ENCODE measurements at places on chromosomes 11 and 22.

GRCh38 chr11:73154178-73154577 is 12.1 kb upstream of the FCHSD2 start:
- peak; percentile 19 for DNase-seq

- DNase-seq = no peak
Observed at GRCh38 chr11:84719935-84720577, 907.1 kb downstream of the DLG2 start.

GRCh38 chr11:28702871-28703270 is 594.7 kb downstream of the METTL15 start:
- no peak for DNase-seq

GRCh38 chr11:132848336-132848735 is 684.0 kb downstream of the OPCML start:
- no peak for DNase-seq

DNA sequence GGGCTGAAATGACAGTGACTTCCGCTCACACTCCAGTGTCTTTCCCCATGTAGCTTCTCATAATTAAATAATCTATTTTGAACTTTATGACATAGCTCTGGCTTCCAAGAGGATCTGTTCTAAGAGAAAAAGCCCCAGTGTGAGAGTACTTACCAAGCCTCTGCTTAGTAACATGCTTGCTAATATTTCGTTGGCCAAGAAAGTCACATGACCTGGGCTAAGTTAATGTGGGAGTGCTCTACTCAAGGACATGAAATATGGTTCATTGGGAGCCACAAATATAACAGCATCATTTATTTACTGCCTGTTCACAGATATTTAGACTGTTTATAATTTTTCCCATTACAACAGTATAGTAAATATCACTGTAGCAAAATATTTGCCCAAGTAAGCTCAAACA is 42.5 kb downstream of the CCDC73 start:
- DNase-seq = no peak

DNA sequence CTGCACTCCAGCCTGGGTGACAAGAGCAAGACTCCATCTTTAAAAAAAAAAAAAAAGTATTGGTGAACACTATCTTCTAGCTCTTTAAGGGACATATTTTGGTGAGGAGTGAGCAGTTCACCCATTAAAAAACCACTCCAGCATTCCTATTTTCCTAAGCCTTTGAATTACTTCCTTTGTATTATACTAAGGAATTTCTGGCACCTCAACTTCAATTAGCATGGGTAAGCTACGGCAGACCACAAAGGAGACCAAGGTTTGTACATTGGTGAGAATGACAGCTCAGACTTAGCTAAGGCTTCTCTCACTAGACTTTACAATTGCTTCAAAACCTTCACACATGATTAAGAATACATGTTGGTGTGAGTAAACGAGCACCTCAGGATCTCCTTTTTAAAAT is 57.0 kb upstream of the BIRC3 start:
- no peak for DNase-seq

GRCh38 chr11:119391275-119391674 is 9.8 kb upstream of the USP2 start:
- DNase-seq = no peak

DNA sequence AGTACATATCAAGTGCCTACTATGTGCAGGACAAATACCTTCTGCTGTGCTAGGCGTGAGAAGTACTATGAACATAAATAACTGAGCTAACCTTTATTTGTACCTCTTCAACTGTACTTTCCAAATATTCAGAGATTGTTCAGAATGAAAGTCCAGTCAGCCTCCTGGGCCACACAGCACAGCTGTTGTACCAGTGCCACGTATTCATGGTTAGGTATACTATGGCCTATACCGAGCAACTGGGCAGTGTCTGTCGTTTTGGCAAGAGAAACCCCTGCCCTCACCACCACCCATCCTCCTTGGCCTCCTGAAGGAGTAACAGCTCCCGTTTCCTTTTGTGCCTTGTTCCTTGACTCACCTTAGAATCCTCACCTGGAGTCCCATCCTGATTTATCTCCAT is 53.0 kb downstream of the RASSF10 start:
- no peak for DNase-seq

DNA sequence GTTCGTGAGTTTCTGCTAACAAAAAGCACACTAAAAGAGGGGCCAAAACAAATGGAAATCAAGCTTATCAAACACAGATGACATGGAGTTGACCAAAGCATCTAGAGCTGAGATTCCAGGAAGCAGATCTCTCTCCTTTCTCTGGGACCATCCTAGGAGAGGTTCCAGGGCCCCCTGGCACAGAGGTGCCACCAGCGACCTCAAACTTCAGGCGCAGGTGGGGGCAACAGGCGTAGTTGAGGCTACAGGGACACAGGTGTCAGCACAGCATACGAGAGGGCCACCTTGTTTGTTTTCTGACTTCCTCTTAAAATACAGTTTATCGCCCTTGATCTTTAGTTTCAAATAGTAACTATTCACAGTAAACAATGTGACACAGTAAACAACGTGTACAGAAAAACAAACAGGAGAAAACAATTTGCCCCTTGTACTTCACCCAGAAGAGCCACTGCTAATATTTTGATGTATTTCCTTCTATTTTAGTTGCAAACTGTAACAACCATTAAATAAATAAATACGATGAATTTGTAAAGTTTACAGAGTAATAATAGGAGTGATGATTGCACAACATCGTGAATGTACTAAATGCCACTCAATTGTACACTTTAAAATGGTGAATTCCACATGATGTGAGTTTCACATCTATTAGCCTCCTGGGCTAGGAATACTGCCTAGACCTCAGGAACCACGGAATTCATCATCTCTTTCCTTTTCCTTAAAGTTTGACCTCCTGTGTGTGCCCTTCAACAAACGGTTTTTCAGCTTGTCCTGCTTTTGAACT is 52.2 kb downstream of the IGLL5 start:
- no peak for DNase-seq

GRCh38 chr11:62876712-62877111 is 4.0 kb upstream of the SLC3A2 start:
- DNase-seq = no peak

DNA sequence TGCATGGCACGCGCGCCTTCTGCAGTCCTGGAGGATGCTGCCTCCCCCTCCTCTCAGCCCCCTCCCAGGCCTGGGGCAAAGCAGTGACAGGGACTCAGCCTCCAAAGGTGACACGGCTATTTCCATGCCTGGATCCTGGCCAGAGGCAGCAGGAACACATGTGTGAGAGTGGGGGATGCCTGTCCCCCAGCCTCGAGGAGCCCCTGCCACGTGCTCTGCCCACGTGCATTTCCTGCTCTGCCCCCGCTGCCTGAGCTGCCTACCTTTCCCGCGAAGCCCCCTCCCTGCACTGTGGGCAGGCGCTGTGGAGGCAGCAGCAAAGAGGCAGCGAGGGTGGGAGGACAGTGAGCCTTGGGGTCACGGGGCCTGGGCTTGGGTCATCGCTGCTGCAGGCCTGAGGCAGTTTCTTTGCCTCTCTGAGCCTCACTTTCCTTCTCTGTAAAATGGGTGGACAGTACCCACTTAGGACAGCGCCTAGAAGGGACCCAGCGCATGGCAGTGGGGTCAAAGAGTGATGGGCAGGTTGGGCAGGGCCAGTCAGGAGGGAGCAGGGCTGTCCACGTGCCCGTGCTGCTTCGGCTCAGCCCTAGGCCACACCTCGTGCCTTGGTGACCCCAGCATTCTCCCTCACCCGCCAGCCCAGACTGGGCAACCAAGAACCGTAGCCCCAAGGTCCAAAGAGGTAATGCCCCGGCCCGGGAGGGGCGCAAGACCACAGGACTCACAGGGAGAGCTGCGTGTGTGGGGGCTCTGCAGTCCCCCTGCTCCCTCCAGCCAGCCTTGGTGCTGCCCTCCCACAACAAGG is 48.6 kb downstream of the FLRT1 start:
- no peak for DNase-seq

DNA sequence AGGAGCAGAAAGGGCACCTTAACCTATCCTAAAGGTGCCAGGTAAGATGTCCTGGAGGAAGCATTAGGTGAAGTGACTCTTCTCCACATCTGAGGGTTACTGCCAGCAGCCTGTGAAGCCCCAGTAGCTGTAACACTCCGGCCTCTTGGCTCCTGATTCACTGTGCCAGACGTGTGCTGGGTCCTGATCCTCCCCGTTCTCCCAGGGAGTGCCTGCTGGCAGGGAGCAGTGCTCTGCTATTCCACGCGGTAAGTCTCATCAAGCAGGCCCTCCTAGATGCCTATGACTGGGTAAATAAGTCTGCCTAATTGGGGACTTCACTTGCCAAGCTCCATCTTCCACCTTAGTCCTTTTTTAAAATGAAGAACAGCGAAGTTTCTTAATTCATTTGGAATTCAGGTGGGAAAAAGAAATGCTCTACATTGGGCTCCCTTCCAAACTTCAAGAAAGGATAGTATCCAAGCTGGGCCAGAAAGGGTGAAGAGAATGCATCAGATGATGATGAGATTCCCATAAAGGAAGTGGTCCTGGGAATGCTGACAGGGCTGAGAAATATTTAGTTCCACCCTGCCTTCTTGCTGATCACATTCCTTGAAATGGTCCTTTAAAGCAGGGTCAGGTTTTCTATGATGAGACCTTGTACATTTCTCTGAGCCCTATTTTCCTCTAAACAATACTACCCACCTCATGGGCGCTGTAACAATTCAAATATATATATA is 188.0 kb downstream of the MAML2 start:
- no peak for DNase-seq

GRCh38 chr11:11349106-11349825 is 3.8 kb downstream of the CSNK2A3 start:
- DNase-seq = no peak

GRCh38 chr11:120134106-120134930 is 3.6 kb downstream of the TRIM29 start:
- no peak for DNase-seq

DNA sequence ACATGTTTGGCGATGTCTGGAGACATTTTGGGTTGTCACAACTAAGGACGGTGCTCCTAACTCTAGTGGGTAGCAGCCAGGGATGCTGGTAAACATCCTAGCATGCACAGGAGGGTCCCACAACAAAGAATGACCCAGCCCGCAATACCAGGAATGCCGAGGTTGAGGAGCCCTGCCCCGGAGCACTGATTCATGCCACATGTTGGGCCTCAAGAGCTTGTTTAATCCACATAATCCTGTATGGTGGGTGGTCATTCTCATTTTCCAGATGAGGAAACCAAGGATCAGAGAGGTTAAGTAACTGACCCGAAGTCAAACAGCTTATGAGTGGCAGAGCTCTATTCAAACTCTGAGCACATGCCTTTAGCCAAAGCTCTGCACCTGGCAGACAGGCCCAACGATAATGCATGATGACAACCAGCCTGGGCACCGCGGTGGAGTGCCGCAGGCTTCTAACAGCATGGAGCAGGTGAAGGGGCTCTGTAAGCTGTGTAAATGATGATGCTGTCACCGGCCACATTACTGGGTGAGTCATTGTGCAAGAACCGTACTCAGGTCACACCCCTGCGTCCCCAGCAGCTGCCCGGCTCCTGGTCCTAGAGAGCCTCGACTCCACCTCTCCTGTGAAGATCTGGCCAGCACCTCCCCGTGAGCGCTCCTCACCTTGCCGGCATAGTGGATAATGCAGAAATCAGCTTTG is 58.6 kb downstream of the APOL1 start:
- no peak for DNase-seq

GRCh38 chr11:55324500-55324899 is 18.5 kb upstream of the OR4A16 start:
- DNase-seq = no peak

DNA sequence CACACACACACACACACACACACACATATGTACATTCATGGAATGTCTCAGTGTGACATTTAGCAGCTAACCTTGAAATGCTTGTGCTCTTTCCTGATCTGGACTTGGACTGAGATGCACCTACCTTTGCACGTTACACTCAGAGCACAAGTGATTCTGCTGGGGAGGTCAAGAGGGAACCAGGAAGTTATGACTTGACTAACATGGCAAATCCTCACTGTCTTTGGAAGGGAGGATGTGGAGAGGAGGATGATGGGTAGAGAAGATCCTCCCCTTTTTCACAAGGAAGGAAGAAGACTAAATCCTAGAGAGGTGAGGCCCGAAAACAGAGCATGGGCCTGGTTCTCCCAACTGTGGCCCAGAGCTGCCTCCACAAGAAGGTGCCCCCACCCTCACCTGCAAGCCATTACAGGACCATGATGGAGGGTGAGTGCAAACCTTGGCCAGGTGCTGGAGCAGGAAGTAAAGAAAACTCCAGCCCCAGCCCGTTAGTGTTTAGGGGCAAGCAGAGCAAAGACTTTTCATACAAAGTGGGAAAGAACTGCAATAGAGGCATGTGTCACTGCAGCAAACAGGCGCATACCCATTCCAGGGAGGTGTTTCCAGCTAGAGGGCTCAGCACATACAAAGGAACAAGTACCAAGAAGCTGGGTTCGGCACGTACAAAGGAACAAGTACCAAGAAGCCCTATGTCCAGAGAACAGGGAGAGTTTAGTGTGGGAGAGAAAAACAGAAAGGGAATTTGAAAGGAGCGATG is 26.4 kb downstream of the SCN4B start:
- DNase-seq = no peak

- DNase-seq = no peak
Observed at GRCh38 chr11:12845163-12845562, 164.0 kb upstream of the RASSF10 start.

DNA sequence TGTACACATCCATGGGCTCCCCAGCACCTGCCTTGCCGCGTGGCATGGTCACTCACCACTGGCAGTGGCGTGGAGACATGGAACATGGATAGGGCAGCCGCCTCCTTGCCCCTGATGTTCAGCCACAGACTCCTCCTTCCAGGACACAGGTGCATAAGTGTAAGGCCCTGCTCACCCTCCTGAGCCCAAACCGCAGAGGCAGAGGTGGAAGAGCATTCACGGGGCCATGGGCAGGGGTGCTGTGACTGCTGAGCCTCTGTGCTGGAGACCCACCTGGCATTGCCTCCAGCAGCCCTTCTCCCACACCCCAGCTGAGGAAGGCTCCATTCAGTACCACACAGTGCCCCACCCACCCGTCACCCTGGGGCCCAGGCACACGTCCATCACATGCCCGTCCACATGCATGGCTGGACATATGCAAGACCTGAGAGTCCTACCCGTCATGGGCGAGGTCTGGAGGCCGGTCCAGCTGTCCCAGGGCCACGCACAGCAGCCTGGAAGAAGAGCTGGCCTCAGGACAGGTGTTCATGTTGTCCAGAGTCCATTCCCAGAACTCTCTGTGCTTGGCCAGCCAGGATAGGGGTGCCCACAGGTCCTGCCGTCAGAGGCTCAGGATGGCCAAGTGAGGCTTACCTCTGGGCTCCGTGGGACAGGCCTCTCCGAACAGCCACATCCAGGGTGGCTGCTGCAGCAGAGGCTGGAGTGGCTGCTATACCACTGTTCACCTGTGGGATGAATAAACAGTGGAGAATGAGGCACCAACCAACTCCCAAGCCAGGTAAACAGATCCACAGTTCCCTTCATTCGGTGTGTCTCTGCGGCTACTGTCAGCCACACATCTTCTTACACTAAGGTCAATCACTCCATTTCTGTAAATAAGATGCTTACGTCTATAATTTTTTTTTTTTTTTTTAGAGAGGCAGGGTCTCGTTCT is 1.7 kb upstream of the TUBGCP6 start:
- no peak for DNase-seq

DNA sequence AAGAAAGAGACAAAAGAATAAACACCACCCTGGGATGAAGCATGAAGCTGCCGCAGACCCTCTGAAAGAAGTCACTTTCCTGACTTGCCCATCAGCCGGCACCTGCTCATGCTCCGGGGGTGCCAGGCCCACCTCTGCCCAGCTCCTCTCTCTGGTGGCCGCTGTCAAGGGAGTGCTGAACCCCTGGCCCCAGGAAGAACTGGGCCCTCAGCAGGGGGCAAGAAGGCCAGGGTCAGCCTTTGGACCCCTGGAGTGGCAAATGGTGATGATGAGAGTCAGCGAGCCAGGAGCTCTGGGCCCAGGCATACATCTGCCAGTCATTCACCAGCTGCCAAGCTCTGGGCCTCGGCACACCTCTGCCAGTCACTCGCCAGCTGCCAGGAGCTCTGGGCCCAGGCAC is 17.4 kb downstream of the TTLL8 start:
- no peak for DNase-seq

All from T-helper 2 cell treated with Interferon-gamma antibody and Interleukin-4, amounts not matched to agents 5 μg/mL and 100 μg/mL, for 36 hours (primary cell).